ENCODE measurements at places on chromosomes 5 and 9. TPM values are rescaled to one million over a fixed set of nuclear protein-coding genes. Genes with fewer than 3 reads are reported as not detected.

The SLC36A1 gene
- total RNA-seq: 11.7 TPM

The DBH gene
- total RNA-seq: not detected

The FAM120AOS gene
- 40.4 TPM for total RNA-seq

DNA sequence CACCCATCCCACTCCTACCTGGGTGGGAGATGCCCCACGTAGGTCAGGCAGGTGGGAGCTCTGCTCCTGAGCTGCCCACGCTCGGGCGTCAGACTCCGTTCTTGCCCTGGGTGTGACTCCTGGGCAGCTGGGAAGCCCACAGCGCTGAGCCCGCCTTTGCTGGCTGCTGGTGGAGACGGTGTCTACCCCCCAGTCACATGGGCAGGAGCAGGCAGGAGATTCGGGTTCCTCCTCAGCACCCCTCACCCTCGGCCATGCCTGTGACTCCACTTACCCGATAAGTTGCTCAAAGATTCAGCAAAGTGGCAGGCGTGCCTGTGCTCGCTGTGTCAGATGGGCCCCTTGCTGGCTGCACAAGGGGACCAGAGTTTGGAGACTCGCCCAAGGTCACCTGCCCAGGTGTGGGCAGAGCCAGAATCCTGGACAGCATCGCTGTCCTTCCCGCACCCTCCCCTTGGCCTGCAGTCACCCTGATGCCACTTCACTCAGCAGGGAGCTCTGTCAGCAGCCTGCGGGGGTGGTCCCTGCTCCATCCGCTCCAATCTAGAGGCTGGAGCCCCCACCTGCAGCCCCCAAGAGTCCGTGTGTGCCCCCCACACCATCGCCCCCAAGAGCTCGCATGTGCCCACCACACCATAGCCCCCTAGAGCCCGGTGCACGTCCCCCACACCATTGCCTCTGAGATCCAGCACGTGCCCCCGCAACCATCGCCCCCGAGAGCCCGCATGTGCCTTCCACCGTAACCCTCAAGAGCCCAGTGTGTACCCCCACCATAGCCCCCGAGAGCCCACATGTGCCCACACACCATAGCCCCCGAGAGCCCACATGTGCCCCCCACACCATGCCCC is 4.2 kb downstream of the LCN1 start:
- DNase-seq: no peak

GRCh38 chr5:140242099-140242498 is 60.8 kb downstream of the PFDN1 start:
- no peak for DNase-seq

DNA sequence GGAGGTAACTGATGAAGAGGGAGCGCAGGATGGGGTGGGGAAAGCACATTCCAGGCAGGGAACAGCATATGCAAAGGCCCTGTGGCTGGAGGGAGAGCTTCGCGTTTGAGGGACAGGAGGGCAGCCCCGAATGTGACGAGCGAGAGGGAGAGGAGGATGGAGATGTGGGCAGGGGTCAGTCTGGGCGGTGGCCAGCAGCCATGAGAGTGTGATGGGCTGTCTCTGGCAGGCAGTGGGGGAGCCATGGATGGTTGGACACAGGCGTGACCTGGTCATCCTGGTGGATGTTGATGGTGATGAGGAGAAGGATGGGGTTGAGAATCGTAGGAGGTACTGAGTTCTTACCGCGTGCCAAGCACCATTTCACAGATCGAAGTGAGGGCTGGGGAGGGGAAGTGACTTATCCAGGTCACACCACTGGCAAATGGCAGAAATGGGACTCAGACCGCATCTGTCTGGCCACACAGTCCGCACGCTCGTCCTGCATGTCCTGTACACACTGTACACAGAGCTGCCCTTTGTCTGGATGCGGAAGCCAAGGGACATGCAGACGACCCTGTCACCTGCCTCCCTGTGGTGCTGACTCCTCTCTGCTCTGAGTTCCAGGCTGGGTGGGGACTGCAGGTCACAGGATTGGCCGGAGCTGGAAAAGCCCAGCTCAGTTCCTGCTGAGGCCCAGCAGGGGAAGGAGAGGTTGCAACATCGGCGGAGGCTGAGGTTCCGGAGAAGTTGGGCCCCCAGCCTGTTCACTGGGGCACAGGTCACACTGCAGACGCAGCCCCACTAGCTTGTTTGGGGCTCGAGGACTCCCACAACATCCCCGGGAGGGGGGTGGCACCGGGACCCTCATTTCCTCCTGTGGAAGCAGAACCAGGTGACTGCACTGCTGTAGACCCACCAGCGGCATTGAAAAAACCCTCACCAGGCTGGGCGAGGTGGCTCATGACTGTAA is 165.6 kb upstream of the IER5L start:
- DNase-seq: no peak

- no peak for DNase-seq
Observed at GRCh38 chr9:109868207-109868606, 88.2 kb downstream of the PALM2AKAP2 start.

- DNase-seq: no peak
Observed at GRCh38 chr5:160009591-160009989, 651 bp downstream of the TTC1 start.

GRCh38 chr5:132230871-132231270 is 3.2 kb upstream of the P4HA2 start:
- no peak for DNase-seq

DNA sequence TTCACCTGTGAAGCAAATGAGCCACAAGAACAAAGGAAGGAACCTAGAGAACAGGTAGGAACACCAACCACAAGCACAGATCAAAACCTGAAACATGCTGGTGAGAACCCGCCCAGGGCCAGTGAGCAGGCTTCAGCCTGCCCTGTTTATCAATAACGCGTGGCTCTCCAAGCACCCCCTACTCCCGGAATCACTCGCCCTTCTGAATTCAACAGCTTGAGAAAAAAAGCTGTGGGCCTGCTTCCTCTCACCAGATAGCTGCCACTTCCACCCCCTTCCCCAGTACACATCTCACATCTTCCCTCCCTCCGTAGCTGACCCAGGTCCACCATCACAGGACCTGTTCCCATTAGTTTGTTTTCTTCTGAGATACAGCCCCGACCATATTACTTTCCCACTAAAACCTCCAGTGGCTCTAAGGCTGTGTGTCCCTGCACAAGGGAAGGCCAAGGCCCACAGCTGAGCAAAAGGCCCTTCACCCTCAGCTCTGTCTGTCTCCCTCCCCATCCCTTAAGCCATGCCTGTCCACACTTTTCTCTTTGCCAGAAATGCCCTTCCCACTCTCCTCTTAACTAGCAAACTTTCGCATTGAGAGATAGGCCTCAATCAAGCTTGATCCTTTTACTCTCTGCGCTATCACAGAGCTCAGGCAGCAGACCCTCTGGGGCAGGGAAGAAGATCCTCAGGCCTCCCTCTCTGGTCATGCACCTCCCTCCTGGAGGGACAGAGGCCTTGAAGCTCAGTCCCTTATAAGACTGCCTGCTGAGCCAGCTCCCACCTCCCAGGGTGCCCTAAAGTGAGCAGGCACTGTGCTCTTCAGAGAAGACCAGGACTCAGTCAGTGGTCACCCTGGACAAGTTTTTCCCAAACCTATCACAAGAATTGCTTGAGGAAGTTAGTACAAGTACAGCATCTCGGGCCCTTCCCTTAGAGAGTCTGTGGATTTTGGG is 30.1 kb downstream of the B4GALT1 start:
- no peak for DNase-seq

GRCh38 chr9:99489060-99489413 is 267.0 kb downstream of the SEC61B start:
- DNase-seq: peak; percentile 44

- DNase-seq: no peak
Observed at GRCh38 chr5:55847837-55848236, 3.3 kb upstream of the IL31RA start.
